Stimulated activated CD4-positive, alpha-beta T cell treated with anti-CD3 and anti-CD28 coated beads, Interleukin-4, amount 100 ng/mL, for 48 hours (primary cell): ENCODE measurements at places on chromosomes 16 and 17.

- DNase-seq = no peak
These were observed 52.6 kb upstream of the DYNLRB2 start for GRCh38 chr16:80488167-80488566.

- peak; percentile 60 for DNase-seq
These were observed 313 bp downstream of the UBTF start for GRCh38 chr17:44219108-44219615.

GRCh38 chr16:84451781-84452180, 52.7 kb downstream of the MEAK7 start:
- no peak for DNase-seq

GRCh38 chr17:44097110-44097958, 26.1 kb downstream of the HDAC5 start:
- DNase-seq = no peak
